ENCODE measurements at places on chromosomes 12 and 14. TPM values are rescaled to one million over a fixed set of nuclear protein-coding genes. Genes with fewer than 3 reads are reported as not detected.

DNA sequence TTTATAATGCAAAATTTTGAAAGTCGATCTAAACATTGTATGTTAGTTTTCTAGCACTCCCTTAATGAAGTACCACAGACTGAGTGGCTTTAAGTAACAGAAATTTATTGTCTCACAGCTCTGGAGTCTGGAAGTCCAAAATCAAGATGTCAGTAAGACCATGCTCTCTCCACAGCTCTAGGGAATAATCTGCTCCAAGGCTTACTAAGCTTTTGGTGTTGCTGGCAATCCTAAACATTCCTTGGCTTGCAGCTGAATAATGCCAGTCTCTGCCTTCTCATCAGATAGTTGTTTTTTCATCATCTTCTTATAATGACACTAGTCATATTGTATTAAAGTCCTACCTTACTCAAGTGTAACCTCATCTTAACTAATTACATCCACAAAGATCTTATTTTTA, 102.2 kb downstream of the RASSF9 start:
- no peak overlapping the region for H3K27ac ChIP-seq
- H3K36me3 ChIP-seq, result no peaks in the 10 kb centered on the region
- H3K4me1 ChIP-seq, result no peaks in the 10 kb centered on the region
- no peak for DNase-seq
- no peaks in the 10 kb centered on the region for H3K27me3 ChIP-seq
- H3K4me3 ChIP-seq, result no peak overlapping the region

- no peaks in the 10 kb centered on the region for H3K4me1 ChIP-seq
- no peaks in the 10 kb centered on the region for H3K27me3 ChIP-seq
- H3K4me3 ChIP-seq, result no peak overlapping the region
- no peak overlapping the region for H3K27ac ChIP-seq
- DNase-seq, result no peak
Observed at GRCh38 chr12:105539735-105540134, 209.2 kb downstream of the C12orf75 start.

DNA sequence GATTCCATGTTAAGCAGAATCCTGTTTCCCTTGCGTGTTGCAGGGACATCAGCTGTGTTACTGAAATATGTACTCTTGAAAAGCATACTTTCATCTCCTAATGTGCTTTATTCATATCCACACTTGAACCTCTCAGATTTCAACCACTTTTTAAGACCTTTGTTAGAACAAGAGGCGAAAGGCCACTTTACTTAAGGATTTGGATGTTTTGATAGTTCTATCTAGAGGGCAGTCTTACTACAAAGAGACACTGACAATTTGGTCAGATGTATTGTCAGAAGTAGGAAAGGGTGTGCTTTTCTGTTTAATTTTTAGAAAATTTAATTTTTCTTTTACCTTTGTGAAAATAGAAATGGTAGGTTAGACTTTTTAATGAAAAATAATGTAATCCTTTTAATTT, 267.9 kb downstream of the TMTC2 start:
- no peak overlapping the region for H3K27ac ChIP-seq
- H3K36me3 ChIP-seq, result no peaks in the 10 kb centered on the region
- H3K4me3 ChIP-seq, result no peak overlapping the region
- H3K27me3 ChIP-seq, result no peaks in the 10 kb centered on the region
- no peak for DNase-seq

GRCh38 chr12:122076743-122077495, 1.6 kb upstream of the MLXIP start:
- no peak overlapping the region for H3K4me3 ChIP-seq
- no peak for DNase-seq
- H3K4me1 ChIP-seq, result peaks cover 24% of the 10 kb centered on the region
- H3K36me3 ChIP-seq, result no peaks in the 10 kb centered on the region
- H3K27ac ChIP-seq, result no peak overlapping the region
- no peaks in the 10 kb centered on the region for H3K27me3 ChIP-seq

The AGAP2 gene
- total RNA-seq, result 31.7 TPM

- no peak overlapping the region for H3K27ac ChIP-seq
- no peak for DNase-seq
- H3K27me3 ChIP-seq, result no peaks in the 10 kb centered on the region
- peaks cover 8% of the 10 kb centered on the region for H3K36me3 ChIP-seq
Observed at GRCh38 chr12:111442301-111443045, 36.8 kb downstream of the SH2B3 start.

The MSI1 gene
- 0.22 TPM for total RNA-seq

DNA sequence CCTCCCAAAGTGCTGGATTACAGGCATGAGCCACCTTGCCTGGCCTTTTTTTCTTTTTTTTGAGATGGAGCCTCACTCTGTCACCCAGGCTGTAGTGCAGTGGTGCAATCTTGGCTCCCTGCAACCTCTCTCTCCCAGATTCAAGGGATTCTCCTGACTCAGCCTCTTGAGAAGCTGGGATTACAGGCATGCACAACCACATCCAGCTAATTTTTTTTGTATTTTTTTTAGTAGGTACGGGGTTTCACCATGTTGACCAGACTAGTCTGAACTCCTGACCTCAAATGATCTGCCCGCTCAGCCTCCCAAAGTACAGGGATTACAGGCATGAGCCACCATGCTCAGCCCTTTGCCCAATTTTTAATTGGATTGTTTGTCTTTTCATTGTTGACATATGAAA, 58.0 kb downstream of the SINHCAF start:
- no peaks in the 10 kb centered on the region for H3K27me3 ChIP-seq
- no peak for DNase-seq
- no peak overlapping the region for H3K4me3 ChIP-seq

DNA sequence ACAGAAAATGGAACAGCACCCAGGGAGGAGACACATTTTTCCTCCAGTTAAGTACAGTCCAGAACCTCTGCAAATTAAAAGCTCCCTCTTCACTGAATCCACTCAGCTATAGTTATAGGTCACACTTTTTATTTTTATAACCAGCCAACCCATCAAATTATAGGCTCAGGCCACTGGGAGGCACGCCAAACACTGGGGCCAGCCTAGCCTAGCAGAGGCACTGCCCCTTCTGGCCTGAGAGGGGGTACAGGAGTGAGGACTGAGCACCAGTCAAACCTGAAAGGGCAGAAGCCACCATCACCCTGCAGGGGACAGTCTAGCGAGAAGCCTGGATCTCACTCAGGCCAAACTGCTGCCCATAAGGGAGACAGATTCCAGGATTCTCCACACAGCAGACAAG, 19.3 kb downstream of the FMNL3 start:
- no peak overlapping the region for H3K4me3 ChIP-seq
- DNase-seq, result no peak
- no peaks in the 10 kb centered on the region for H3K36me3 ChIP-seq
- H3K27ac ChIP-seq, result no peak overlapping the region
- H3K4me1 ChIP-seq, result peaks cover 34% of the 10 kb centered on the region

- H3K4me1 ChIP-seq, result no peaks in the 10 kb centered on the region
Observed at GRCh38 chr14:100884456-100884855, 19.1 kb downstream of the RTL1 start.

The TUBA1B gene
- 2,464 TPM for total RNA-seq

DNA sequence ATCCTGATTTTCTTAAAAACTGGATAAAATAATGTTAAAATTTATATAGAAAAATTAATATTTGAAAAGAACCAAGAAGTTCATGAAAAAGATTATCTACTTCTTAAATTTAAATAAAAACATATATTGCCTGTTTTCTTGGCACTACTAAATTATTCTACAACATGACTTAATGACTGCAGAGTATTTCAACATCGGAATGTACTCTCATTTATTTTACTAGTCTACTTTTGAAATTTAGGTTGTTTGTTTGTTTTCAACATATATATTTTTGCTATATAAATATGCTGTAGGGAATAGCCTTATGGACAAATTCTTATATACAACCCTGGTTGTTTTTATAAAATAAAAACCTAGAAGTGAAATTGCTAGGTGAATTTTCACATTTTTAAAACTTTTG, 231.6 kb downstream of the RAD51B start:
- H3K4me3 ChIP-seq, result no peak overlapping the region
- H3K36me3 ChIP-seq, result no peaks in the 10 kb centered on the region
- DNase-seq, result no peak
- H3K27ac ChIP-seq, result no peak overlapping the region
- no peaks in the 10 kb centered on the region for H3K27me3 ChIP-seq
- H3K4me1 ChIP-seq, result no peaks in the 10 kb centered on the region

The OTOGL gene
- total RNA-seq, result not detected

GRCh38 chr12:54958048-54958658, 26.4 kb downstream of the TESPA1 start:
- no peak overlapping the region for H3K4me3 ChIP-seq
- no peak overlapping the region for H3K27ac ChIP-seq
- peaks cover 41% of the 10 kb centered on the region for H3K36me3 ChIP-seq
- peak; percentile 65 for DNase-seq
- no peaks in the 10 kb centered on the region for H3K27me3 ChIP-seq
- peaks cover 78% of the 10 kb centered on the region for H3K4me1 ChIP-seq

DNA sequence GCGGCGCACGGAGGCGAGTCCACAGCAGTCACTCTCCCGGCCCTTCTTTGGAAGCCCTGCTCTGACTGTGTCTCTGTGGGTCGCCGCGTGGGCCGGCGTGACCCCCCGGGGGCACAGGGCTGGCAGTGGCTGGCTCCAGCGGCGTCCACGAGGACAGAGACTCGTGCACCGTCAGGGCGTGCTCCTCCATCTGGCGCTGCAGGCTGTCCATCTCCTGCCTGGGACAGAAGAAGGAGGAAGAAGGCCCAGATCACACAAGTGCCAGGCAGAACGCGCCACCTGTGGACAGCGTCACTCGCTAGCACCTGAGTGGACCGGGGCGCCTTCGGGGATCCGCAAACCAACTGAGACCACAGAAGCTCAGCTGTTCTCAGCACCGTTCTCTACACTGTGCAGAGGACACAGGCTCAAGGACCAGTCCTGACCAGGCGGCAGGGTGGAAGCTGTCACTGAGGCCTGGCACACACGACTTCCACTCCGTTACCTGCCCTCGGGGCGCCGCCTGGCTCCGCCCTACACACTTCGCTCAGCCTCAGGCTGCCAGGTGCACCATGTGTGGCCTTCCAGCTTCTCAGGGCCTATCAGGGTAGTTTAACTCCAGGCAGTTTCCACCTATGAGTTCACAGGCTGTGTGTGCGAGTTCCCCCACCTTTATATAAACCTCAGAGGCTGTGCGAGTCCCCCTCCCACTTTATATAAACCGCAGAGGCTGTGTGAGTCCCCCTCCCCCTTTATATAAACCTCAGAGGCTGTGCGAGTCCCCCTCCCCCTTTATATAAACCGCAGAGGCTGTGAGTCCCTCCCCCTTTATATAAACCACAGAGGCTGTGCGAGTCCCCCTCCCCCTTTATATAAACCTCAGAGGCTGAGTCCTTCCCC, 11.7 kb upstream of the ANKLE2 start:
- peaks cover 47% of the 10 kb centered on the region for H3K4me1 ChIP-seq
- no peak overlapping the region for H3K4me3 ChIP-seq
- H3K27ac ChIP-seq, result no peak overlapping the region
- DNase-seq, result peak; percentile 43

DNA sequence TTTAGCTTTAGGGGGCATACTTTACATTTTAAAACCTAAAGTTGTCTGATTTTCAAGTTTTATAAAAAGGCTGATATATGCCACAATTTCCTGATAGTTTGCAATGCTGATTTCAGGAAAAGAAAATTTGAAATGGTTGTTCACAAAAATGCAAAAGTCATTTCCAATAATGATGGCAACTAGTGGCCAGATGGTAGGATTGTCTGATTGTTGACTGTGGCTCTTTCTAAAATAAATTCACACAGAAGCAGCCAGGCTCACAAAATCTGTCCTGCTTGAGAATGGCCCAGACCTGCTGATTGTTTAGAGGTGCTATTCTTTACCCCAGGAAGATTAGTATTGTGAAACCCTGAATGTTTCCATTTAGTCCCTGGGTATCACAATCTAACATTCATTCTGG, 220.3 kb downstream of the NELL2 start:
- H3K36me3 ChIP-seq, result no peaks in the 10 kb centered on the region
- no peak overlapping the region for H3K4me3 ChIP-seq
- no peak overlapping the region for H3K27ac ChIP-seq
- no peaks in the 10 kb centered on the region for H3K27me3 ChIP-seq
- no peaks in the 10 kb centered on the region for H3K4me1 ChIP-seq
- DNase-seq, result no peak

DNA sequence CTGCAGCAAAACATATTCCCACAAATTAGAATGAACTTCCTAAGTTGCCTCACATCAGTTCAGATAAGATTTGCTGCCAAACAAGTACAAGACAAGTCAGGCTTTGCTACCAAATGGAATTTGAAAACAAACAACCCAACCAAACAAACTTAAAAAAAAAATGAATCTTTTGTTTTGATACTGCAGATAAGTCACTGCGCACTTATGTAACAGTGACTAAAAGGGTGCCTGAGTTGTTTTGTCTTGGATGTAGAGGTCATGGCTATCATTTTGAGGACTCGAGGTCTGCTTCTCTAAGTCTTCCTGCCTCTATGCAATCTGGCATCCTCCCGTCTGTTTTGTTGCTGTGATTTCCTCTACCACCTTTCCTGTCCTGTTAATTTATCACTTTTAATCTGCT, 11.1 kb upstream of the EPS8 start:
- H3K4me3 ChIP-seq, result no peak overlapping the region
- H3K36me3 ChIP-seq, result no peaks in the 10 kb centered on the region
- no peak overlapping the region for H3K27ac ChIP-seq

The SERPINA12 gene
- not detected for total RNA-seq

The CGRRF1 gene
- total RNA-seq, result 15.3 TPM

DNA sequence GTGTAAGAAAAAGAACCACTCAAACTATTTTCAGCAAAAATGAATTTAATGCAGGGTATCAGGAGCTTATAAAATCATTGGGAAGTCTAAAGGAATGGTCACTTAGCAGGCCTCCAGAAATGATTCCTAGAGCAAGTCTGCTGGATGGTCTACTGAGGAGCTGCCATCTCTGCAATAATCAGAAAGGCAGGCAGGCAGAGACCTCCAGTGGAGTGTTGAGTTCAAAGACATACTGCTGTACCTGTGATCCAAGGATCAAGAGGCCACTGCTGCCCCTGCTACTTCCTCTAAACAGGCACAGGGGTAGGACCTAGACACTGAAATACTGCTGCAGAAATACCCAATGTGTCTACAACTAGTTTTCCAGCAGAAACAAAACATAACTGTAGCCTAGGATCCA, 14.5 kb upstream of the KICS2 start:
- H3K4me1 ChIP-seq, result no peaks in the 10 kb centered on the region
- H3K36me3 ChIP-seq, result no peaks in the 10 kb centered on the region
- DNase-seq, result no peak
- no peaks in the 10 kb centered on the region for H3K27me3 ChIP-seq
- H3K27ac ChIP-seq, result no peak overlapping the region
- H3K4me3 ChIP-seq, result no peak overlapping the region

- no peaks in the 10 kb centered on the region for H3K27me3 ChIP-seq
- H3K4me1 ChIP-seq, result peaks cover 18% of the 10 kb centered on the region
- DNase-seq, result peak; percentile 40
- H3K27ac ChIP-seq, result no peak overlapping the region
Observed at GRCh38 chr14:100620255-100621100, 33.3 kb upstream of the BEGAIN start.

The ACYP1 gene
- 37.4 TPM for total RNA-seq

The PTPN6 gene
- 456 TPM for total RNA-seq

The PPP4R4 gene
- 1.8 TPM for total RNA-seq

The CMKLR1 gene
- 0.66 TPM for total RNA-seq

GRCh38 chr12:64825143-64826021, 935 bp downstream of the TBC1D30 start:
- no peak for DNase-seq
- peaks cover 36% of the 10 kb centered on the region for H3K27me3 ChIP-seq
- no peaks in the 10 kb centered on the region for H3K36me3 ChIP-seq
- no peak overlapping the region for H3K27ac ChIP-seq
- H3K4me3 ChIP-seq, result no peak overlapping the region

GRCh38 chr14:79656056-79656455, 555.2 kb downstream of the DIO2 start:
- H3K27me3 ChIP-seq, result no peaks in the 10 kb centered on the region
- H3K4me3 ChIP-seq, result no peak overlapping the region
- no peak for DNase-seq
- H3K27ac ChIP-seq, result no peak overlapping the region
- H3K36me3 ChIP-seq, result no peaks in the 10 kb centered on the region
- H3K4me1 ChIP-seq, result no peaks in the 10 kb centered on the region

All from CD8-positive, alpha-beta memory T cell (primary cell).